ENCODE measurements at places on chromosomes 4 and X.

- DNase-seq = no peak
These were observed 207.2 kb upstream of the NPY2R start for GRCh38 chr4:155001251-155001650.

DNA sequence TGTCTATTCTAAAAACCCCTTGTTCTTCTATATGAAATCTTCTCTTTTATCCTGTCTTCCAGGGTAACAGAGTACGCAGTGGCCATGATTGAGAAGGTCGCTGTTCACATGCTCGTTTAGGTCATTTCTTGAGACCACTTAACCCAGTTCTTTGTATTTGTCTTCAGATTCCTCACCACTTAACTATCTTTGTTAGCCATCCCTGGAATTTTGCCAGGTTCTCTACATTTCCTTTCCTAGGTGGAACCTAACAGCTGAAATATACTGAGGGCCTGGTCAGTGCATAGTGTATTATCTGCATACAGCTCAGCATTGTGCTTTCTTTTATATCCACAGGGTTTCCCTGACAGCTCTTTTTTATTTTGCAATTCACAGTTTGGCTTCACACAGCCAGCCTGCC lies 148.9 kb upstream of the GALNT7 start:
- no peak for DNase-seq

GRCh38 chr4:99405433-99406115 lies 29.6 kb downstream of the ADH7 start:
- DNase-seq = peak; percentile 10

- no peak for DNase-seq
These were observed 48.8 kb downstream of the RPS6KA3 start for GRCh38 chrX:20217906-20218305.

- DNase-seq = no peak
These were observed 80.2 kb upstream of the LHFPL1 start for GRCh38 chrX:112759966-112760365.

GRCh38 chr4:141207961-141208360 lies 12.7 kb upstream of the ZNF330 start:
- DNase-seq = no peak

DNA sequence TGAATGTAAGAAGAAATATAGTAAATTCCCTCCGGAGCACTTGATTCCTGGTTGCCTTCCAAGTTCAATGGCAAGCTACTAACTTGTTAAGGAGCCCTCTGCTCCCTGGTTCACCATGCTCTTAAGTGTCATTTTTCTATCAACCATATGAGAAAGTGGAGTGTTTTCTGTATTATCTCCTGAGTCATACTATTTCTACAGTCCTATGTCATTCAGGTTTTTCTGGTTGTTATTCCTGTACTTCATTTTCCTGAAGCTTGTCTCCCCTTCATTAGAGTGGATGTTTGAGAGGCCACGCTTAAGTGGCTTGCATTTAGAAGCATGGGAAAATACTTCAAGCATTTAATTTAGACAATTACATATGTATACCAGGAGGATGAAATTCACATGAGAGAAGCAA lies 14.7 kb upstream of the EPGN start:
- no peak for DNase-seq
